ENCODE measurements at places on chromosomes 2 and 18.

DNA sequence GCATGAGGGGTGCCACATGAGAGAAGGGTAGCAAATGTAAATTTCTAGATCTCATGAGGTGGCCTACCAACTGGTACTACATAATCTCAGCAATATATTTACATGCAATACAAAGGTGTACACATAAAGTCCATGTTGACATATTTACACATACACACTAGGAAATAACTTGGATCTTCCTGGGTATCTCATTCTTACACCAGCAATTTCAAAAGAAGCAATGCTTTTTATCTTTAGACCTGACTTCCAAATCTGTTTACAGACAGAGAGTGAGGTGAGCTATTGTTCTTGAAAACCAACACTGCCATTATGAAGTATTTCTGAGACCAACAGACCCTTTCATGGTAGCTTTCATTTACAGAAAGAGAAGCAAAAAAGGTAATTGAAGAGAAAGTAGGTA lies 184.2 kb downstream of the ERBB4 start:
- DNase-seq: no peak

GRCh38 chr2:219249203-219249980 lies 3.7 kb upstream of the TUBA4B start:
- peak; percentile 90 for DNase-seq

- no peak for DNase-seq
These were observed 856 bp downstream of the FAM228A start for GRCh38 chr2:24175631-24176187.

GRCh38 chr2:19617257-19617848 lies 258.9 kb upstream of the OSR1 start:
- no peak for DNase-seq

Data from ureter (tissue), 1 donor.